SK-N-DZ (cell line): ENCODE measurements at places on chromosomes 4 and X.

- DNase-seq = no peak
Observed at GRCh38 chrX:50905334-50905733, 5.2 kb upstream of the BMP15 start.

DNA sequence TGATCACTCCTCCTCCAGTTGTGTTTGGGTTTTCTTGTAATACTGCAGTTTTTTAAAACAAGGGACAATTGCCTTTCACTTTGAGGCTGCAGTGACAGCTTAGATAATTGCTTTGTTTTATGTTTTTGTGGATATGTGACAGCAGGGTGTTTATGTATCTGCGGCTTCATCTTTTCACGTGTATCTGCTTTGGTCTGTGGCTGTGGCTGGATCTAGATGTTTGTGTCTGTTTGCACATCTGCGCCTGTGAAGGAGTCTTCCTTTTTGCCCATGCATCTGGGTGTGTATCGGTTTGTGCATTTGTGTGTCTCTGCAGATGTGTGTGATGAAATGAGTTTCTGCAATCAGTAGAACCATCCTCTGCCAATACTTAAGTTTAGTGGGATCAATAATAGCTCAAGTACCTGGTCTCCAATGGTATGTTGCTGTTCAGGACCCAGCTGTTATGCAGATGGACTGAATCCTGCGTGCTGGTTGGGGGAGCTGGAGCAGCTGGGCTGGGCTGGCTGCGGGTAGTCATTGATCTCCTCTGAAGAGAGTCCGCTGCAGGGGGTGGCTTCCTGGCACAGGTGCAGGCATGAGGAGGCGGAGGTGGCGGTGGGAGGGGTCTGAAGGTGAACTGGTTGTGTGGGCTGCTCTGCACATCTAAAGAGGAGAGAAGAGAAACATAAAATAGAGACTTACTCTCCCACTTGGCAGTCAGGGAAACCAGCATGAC, 390.3 kb downstream of the SH2D1A start:
- no peak for DNase-seq

DNA sequence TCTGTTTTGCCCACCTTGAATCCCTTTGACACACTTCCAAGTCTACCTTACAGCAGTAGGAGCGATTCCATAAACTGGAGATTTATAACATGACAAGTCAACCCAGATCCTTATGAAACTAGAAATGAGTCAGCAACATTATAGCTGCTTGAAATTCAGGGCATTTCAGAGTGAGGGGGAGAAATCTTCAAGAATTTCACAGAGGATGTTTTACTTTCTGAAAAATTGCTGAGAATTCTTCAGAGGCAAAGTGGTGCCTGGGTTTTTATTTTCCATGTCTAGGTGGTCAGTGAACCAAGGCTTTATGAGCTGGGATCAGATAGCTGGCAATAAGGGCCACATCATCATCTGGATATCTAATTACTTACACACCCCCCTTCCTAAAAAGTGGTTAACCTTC, 119.8 kb downstream of the PPARGC1A start:
- no peak for DNase-seq

GRCh38 chr4:80261989-80262600, 4.4 kb upstream of the FGF5 start:
- no peak for DNase-seq

- no peak for DNase-seq
Observed at GRCh38 chrX:2538031-2538757, 37.4 kb upstream of the DHRSX start.

DNA sequence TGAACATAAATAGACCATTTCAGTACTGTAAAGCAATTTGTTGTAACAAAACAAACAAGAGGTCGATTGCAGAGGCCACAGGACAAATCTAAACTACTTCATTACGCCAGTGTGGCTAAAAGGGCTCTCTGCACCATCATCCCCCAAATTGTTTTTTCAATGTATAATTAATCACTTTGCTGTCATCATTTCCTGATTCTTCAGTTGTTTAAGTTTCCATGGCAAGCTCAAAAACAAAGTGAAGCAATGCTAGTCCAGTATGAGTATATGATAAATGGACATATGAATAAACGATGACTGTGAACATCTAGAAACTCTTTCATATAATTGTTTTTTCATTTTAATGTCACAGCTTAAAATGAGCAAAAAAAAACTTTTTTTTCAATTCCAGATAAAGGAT, 235.4 kb upstream of the FGF13 start:
- no peak for DNase-seq

- no peak for DNase-seq
Observed at GRCh38 chrX:113933931-113934330, 650.0 kb upstream of the HTR2C start.

DNA sequence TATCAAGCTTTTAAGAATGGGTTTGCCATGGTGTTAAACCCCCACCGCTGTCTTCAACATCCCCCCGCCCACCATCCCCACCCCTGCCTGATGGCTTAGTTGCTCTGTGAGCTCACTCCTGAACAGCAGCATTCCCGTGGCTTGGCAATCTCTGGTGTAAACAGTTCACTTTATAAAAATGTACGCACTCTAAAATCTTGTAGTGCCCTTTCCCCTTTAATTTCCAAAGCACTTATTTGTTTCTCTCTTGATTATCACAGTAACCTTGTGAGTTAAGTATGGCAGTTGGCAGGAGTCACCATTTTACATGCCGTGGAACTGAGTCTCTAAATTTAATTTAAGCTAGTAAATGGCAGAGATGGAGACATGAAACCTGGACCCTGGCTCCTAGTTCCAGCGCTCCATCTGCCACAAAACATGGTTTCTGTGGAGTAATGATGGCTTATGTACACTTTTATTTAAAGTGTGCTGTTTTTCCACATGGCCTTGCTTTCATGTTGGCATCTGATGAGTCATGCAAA, 123.1 kb downstream of the AFF1 start:
- DNase-seq = no peak

DNA sequence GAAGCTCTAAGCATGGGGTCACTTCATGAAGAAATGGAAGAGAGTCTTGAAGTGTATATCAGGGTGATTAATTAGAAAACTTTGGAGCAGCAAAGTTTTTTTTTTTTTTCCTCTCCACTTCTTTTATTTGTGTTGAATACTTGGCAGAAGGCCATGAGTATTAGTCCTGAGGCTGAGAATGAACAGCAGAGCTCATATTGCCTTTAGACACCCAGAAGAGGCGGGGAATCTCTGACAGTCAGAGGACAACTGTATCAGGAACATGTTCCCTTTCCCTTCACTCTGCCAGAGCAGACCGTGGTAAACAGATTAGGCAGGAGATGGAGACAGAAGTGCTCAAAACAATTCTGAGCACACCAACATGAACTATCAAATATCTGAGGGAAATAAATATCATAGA, 300.9 kb downstream of the FAM47A start:
- no peak for DNase-seq

GRCh38 chrX:109886122-109886761, 116.7 kb upstream of the TMEM164 start:
- DNase-seq = peak; percentile 17

DNA sequence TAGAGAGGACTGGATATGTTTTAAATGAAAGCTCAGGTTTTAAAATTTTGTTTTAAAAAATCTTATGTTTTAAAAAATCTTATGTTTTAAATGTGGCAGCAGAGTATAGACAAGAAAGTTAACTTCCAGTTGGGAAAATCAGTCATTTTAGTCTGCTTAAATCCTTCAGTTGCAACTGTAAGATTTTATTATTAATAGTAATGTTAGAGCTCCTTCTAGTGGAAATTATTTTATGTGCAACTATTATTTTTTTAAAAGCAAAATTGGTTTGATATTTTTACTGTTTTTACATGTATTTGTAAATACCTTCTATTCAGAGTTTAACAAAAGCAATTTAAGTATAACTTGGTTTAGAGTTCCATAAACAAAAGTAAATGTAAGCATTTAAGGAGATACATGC, 8.5 kb upstream of the NUDT6 start:
- DNase-seq = no peak

- no peak for DNase-seq
Observed at GRCh38 chr4:53674903-53675302, 83.6 kb upstream of the LNX1 start.
